ENCODE measurements at places on chromosomes 3 and 15.

- no peak for DNase-seq
Observed at GRCh38 chr3:197428952-197429351, 126.8 kb downstream of the BDH1 start.

- DNase-seq = no peak
Observed at GRCh38 chr15:42404461-42405235, 45.3 kb downstream of the CAPN3 start.

GRCh38 chr15:48596841-48597240 is 48.7 kb downstream of the FBN1 start:
- no peak for DNase-seq

DNA sequence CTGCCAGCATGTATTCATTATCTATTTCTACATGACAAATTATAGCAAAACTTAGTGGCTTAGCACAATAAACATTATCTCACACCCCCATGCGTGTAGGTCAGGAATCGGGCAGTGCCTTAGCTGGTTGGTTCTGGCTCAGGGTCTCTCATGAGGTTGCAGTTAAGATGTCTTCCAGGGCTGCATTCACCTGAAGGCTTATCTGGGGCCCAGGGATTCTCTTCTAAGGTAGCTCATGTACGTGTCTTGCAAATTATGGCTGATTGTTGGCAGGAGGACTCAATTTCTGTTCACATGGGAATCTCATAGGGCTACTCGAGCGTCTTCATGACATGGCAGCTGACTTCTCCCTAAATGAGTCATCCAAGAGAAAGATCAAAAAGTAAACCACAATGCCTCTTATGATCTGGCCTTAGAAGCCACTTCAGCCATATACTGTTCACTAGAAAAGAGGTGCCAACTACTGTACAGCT is 42.9 kb upstream of the TSC22D2 start:
- peak; percentile 50 for DNase-seq

DNA sequence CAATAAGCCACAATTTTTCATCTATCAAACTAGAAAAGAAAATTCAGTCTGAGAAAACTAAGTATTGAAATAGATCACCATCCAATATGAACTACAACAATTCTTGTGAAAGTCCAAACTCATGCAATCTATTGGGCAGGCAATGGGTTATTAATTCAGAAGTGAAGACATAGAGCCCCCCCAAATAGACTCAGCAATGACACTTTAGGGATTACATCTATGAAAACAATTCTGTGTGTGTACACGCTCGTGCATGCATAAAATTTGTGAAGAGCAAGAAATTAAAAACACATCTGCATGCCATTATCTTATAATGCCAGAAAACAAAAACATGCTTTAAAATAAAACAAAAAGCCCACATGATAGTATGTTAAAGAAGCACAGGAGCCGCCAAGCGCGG is 151.3 kb downstream of the NR1I2 start:
- no peak for DNase-seq

All from fibroblast of skin of abdomen (primary cell).